ENCODE measurements at places on chromosomes 12 and 14.

DNA sequence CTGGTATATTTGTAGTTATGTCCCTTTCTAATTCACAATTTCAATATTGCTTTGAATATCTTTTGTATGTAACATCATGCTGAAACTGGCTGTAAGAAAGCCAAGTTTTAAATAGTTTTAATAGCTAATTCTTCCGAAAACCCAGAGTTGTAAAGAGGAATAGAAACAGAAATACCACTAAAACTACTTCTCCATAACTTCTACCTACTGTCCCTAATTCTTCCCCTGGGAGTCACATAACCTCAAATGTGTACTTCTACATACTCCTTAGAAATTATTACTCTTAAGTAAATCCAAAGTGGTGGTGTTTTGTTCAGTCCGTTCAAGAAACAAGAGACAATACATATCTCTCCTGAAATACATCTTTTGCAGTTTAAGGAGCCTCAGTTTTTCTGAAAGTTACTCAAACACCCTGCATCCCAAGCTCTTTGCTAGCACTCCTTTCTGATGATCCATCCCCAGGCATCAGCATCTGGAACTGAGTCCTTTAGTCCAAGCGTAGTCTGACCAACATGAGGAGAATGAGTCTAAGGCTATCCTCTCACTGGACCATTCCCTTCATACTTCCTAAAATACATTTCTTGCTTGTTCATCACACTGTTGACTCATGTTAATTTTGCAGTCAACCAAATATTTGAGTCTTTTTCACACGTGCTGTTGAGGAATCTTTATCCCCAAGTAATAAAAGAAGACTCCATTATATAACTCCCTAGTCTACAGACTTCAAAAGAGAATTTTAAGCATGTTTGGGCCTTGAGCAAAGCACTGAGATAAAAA, 214.3 kb upstream of the NUDT4 start:
- peaks cover 33% of the 10 kb centered on the region for H3K27me3 ChIP-seq
- no peak overlapping the region for H3K27ac ChIP-seq
- H3K4me3 ChIP-seq: no peak overlapping the region
- H3K4me1 ChIP-seq: peaks cover 8% of the 10 kb centered on the region

- H3K4me3 ChIP-seq: peak overlapping the region; percentile 92
- H3K4me1 ChIP-seq: peaks cover 23% of the 10 kb centered on the region
- DNase-seq: no peak
- H3K36me3 ChIP-seq: no peaks in the 10 kb centered on the region
- H3K27me3 ChIP-seq: no peaks in the 10 kb centered on the region
- peak overlapping the region; percentile 97 for H3K27ac ChIP-seq
Observed at GRCh38 chr12:89710873-89711750, 2.5 kb upstream of the ATP2B1 start.

GRCh38 chr14:65599375-65599774, 186.8 kb downstream of the FUT8 start:
- no peaks in the 10 kb centered on the region for H3K36me3 ChIP-seq
- H3K27me3 ChIP-seq: no peaks in the 10 kb centered on the region
- DNase-seq: no peak
- H3K4me3 ChIP-seq: no peak overlapping the region
- peaks cover 2% of the 10 kb centered on the region for H3K4me1 ChIP-seq
- peak overlapping the region; percentile 41 for H3K27ac ChIP-seq

GRCh38 chr14:64639340-64639821, 64.8 kb upstream of the PLEKHG3 start:
- no peak overlapping the region for H3K4me3 ChIP-seq
- H3K27ac ChIP-seq: no peak overlapping the region
- H3K27me3 ChIP-seq: peaks cover 14% of the 10 kb centered on the region
- DNase-seq: no peak
- H3K36me3 ChIP-seq: no peaks in the 10 kb centered on the region

- DNase-seq: no peak
- no peaks in the 10 kb centered on the region for H3K36me3 ChIP-seq
- no peak overlapping the region for H3K27ac ChIP-seq
- H3K4me3 ChIP-seq: peak overlapping the region; percentile 9
- H3K4me1 ChIP-seq: peaks cover 5% of the 10 kb centered on the region
Observed at GRCh38 chr12:50927766-50928224, 24.5 kb upstream of the HIGD1C start.

DNA sequence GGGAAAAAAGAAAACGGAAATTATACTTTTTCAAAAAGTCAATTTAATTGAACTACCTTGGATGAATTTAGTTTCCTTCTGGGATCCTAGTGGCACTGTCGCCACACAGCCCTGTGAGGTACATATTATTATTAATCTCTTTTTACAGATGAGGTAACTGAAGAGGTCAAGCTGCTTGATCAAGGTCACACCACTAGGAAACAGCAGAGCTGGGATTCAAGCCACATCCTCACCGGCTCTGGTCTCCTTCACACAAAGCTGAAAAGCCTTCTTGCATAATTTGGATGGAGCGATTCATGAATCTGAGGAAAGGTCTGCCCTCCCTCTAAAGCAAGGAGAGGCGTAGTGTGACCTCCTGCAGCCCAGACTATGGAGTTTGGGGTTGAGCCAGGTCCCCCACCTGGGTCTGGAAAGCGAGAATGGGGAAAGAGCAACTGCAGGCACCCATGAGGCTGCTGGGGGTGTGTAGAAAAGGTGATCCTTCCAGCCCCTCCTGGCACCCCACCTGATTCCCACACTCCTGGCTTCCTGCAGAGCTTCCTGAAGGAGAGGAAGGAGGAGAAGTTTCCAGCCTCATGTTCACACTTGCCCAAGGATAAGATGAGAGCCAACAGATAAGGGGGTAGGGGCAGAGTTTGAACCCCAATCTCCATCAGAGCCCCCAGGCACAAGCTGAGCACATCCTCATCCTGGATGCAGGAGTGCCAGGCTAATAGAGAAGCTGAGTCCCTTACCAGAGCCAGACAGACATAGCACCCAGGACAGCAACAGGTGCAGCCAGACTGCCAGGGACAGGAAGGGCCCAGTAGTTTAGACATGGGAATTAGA, 3.9 kb upstream of the KRT79 start:
- peaks cover 8% of the 10 kb centered on the region for H3K36me3 ChIP-seq
- no peak for DNase-seq
- H3K27ac ChIP-seq: no peak overlapping the region
- H3K27me3 ChIP-seq: peaks cover 48% of the 10 kb centered on the region
- peaks cover 13% of the 10 kb centered on the region for H3K4me1 ChIP-seq
- H3K4me3 ChIP-seq: no peak overlapping the region

GRCh38 chr14:81534510-81535074, 939 bp upstream of the SEL1L start:
- peaks cover 13% of the 10 kb centered on the region for H3K27me3 ChIP-seq
- H3K36me3 ChIP-seq: no peaks in the 10 kb centered on the region
- DNase-seq: no peak
- peaks cover 27% of the 10 kb centered on the region for H3K4me1 ChIP-seq
- H3K4me3 ChIP-seq: no peak overlapping the region
